ENCODE measurements at places on chromosomes 4 and X.

- no peak for DNase-seq
Measured at GRCh38 chr4:123786920-123787319, 390.3 kb downstream of the SPRY1 start.

- no peak for DNase-seq
Measured at GRCh38 chr4:88054229-88054628, 46.8 kb downstream of the PKD2 start.

- no peak for DNase-seq
Measured at GRCh38 chr4:5018603-5019002, 655 bp downstream of the CYTL1 start.

DNA sequence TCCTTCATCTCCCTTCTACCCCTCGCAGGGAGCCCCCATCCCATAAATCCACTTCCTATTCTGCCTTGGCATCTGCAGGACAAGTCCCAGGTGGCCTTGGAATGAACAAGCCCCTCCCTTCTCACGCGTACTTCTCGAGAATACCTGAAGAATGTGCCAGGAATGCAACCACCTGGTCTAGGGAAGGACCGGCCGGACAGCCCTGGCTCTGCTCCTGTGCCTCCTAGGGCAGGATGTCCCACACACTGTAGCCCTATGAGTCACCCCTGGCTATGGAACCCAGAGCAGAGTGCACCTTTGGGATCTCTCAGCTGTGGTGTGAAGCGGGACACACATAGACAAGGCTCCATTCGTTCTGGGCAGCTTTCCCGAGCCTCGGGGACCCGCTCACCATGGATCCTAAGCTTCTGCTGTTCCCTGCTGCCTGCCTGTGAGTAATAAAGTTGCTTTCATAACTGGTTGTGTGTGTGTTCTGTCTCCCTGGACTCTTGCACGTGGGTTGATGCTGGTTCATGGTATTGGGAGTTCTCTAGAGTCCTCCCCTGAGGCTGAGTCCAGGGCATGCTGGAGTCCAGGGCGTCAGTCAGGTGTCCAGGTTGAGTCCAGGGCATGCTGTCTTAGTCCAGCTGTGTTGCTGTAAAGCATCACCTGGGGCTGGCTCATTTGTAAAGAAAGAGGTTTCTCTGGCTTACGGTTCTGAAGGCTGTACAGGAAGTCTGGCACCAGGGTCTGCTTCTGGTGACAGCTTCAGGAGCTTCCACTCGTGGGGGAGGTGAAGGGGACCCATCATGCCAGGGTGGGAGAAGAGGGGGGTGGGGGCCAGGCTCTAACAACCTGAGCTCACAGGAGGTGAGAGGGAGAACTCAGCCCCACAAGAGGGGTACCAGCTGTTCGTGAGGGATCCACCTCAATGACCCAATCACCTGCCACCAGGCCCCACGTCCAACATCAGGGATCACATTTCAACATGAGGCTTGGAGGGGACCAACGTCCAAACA is 7.4 kb upstream of the PDE6B start:
- DNase-seq = no peak

DNA sequence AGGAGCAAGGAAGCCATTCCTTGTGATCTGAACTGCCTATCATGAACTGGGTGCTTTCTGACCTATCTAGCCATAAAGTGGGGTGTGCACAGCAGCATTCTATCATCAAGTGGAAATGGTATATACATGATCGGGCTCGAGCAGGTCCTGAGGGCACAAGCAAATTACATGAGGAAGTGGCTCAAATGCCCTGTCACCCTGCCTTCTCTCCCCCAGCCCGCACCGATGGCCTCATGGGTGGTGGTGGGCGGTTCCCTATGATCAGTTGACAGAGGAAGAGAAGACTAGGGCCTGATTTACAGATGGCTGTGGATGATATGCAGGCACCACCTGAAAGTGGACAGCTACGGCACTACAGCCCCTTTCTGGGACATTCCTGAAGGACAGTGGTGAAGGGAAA is 46.3 kb upstream of the BCLAF3 start:
- DNase-seq = no peak

DNA sequence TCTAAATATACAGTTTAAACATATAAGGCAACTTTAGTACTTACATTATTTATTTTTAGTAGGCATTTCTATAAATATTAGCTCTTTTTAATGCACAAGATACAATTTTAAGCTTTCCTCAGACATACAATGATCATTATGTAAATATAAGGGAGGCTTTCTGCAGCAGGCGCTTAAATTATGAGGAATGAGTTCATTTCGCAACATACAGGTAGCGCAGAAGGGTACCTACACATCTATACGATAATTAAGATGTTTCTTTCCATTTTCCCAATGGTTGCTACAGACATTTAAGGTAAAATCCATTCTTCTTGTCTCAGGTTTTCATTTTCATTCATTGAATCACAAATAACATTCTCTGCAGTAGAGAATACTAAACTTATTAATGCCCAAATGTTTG is 1.2 kb downstream of the AASDH start:
- no peak for DNase-seq

DNA sequence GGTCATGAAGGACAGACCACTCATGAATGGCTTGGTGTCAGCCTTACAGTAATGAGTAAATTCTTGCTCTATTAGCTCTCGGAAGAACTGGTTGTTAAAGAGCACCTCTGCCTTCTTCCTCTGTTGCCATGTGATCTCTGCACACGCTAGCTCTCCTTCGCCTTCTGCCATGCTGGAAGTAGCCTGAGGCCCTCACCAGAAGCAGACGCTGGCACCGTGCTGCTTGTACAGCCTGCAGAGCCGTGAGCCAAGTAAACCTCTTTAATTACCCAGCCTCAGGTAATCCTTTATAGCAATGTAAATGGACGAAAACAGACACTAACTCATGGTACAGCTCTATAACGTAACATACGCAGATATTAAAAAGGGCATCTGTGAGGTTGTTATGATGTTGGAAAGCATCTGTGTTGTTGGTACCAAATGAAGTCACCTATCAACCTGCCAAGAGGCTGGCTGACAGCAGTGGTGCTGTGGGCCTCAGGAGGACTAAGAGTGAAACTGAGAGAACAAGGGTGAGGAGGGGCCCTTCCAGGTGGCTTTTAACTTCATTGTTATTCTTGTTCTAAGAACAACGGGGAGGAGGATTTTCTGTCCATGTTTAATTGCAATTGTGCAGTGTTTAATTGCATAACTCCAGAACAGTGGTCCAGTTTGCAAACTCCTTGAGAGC is 69.2 kb downstream of the CRMP1 start:
- DNase-seq = no peak

DNA sequence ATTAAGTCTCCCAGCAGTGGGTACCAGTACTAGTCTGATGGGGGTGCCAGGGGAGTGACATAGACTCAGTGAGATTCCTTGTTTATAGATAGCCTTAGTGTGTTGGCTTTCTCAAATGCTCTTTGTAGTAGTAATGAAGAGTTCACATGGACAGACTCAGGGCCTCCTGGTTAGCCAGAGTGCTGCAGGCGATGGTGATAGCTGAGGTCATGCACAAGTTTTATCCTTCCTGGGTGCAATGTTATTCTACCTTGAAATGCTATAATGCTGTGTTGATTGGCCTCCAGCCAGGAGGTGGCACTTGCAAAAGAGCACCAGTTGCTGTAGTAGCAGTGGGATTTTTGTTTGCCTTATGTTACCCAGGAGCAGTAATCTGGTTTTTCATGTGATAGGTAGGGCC is 35.5 kb upstream of the ADH4 start:
- DNase-seq = no peak

GRCh38 chrX:68090266-68090665 is 343.0 kb downstream of the OPHN1 start:
- no peak for DNase-seq

DNA sequence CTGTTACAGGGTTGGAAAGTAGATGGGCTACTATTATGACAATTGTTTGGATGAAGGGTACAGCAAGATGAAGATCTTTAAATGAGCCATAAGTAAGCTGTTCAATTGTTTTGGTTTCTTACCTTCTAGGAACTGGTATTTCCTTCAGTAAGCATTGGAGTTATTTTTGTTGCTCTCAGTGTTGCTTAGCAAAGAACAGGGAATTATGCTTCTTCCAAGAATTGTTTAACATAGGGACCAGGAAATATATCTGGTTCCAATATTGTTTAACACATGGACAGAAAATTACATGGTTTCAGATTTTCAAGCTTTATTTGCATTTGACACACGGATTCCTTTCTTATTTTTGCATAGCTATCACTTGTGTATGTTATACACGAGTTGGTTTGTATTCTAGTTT is 1999.0 kb downstream of the ARAP2 start:
- no peak for DNase-seq

All from stimulated activated CD4-positive, alpha-beta T cell treated with anti-CD3 and anti-CD28 coated beads, Interleukin-15, amount 100 ng/mL, for 1 hour (primary cell).